Fibroblast of lung (primary cell): ENCODE measurements at places on chromosomes 3 and 15. TPM values are rescaled to one million over a fixed set of nuclear protein-coding genes. Genes with fewer than 3 reads are reported as not detected.

Gene TNNC1
- polyA plus RNA-seq = 0.69 and 0.89 TPM in 2 replicates

Gene EFCC1
- not detected in 2 replicates for polyA plus RNA-seq

DNA sequence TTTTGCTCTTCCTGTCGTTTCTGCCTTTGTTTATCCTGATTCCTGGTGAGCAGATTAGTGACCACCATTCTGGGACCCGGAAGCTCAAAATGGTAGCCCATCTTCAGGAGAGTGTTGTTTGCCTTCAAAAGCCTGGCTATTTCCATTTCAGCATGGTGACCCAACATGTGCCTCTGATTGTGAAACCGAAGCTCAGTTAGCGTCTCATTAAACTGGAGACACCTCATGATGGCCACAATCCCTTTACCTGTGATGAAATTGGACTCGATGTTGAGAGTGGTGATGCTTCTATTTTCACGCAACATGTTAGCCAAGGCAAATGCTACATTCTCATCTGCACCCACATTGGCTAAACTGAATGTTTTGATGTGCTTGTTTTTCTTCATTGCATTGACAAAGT, 3.3 kb downstream of the LMOD3 start:
- no peak for DNase-seq

DNA sequence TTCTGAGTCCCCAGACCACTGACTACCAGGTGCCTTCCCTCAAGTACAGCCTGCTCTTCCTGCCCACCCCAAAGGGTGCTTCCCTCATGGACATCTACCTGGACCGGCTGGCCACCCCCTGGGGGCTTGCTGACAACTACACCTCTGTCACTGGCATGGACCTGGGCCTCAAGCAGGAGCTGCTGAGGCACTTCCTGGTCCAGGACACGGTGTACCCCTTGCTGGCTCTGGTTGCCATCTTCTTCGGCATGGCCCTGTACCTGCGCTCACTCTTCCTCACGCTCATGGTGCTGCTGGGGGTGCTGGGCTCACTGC, 9.3 kb downstream of the DISP2 start:
- no peak for DNase-seq

DNA sequence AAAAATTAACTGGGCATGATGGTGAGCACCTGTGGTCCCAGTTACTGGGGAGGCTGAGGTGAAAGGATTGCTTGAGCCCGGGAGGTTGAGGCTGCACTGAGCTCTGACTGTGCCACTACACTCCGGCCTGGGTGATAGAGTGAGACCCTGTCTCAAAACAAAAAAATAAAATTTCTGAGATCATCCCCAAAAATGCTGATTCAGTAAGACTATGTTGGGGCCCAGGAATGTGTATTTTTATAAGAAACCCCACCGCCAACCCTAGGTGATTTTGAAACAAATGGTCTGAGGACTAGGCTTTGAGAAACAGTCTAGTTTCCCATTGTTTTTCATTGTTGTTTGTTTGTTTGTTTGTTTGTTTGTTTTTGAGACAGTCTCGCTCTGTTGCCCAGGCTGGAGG, 4.1 kb downstream of the SLC27A2 start:
- no peak for DNase-seq

DNA sequence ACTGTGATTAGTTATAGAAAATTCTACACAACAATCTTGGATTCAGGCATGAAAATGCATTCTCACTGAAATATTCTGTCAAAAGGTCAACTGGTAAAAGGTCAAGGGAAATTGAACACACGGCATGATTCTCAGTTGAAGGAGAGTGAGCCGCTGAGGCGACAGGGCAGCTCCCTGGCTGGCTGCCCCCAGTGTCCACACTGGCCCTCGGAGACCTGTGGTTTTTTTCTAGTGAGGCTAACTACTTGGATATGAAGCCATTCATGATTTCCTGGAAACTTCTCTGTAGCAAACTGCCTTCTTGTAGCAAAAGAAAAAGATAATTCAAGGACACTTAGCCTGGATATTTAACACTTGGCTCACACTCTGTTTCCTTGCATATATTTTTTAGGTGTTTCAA, 37.2 kb downstream of the AADACL2 start:
- DNase-seq = peak; percentile 37

- DNase-seq = no peak
Measured at GRCh38 chr3:132241776-132242514, 75.3 kb upstream of the ACP3 start.

- DNase-seq = no peak
Measured at GRCh38 chr3:37198996-37199395, 24.6 kb upstream of the LRRFIP2 start.

DNA sequence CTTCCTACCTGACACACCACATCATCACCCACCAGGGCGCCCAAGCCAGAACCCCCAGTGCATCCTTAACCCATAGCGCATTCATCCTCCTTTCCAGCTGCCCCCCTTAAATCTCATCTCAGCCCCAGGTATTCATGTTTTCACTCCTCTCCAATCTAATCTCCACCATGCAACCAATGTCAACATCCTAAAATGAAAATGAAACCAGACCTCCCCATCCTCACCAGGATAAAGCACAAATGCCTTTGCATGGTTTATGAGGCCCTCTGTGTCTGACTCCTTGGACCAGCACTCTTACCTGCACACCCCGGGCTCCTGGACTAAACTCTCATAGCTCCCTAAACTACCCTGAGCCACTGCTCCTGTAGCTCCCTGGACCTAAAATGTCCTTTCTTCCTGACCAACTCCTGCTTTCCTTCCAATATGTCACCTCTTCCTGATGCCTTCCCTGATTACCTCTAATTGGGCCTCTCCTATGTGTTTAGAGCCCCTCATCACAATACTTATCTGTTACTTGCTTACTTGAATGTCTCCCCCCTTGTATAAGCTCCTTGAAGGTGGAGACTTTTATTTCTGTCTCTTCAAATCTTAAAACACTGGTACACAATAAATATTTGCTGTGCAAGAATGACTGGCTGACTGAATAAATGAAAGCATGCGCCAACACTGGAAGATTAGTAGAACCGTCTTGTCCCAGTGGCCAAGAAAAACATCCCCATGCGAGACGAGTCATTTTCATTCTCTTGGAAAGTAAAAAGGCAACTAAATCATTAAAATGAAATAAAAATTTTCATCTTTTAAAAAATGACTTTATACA, 142.5 kb downstream of the XXYLT1 start:
- peak; percentile 27 for DNase-seq

DNA sequence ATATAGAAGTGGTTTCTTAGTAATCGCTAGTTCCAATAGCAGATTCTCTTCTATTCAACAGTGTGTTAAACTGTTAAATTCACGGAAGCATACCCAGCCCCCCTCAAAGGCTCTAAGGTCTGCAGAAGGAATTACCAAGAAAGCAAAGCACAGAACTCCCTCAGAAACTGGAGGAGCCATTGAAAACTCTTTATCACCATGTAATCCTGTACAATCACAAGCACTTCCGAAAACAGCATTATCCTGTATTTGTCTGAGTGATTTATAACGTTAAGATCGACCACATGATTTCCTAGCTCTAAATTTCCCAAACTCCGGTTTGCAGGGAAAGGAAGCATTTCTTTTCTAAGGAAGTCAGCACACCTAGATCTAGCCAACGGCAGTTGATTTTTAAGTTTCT, 20.0 kb downstream of the MYO1E start:
- no peak for DNase-seq
